Activated naive CD8-positive, alpha-beta T cell treated with anti-CD3 and anti-CD28 coated beads, Interleukin-2, amount 50 U/mL, for 16 hours (primary cell): ENCODE measurements at places on chromosomes 12 and 14.

DNA sequence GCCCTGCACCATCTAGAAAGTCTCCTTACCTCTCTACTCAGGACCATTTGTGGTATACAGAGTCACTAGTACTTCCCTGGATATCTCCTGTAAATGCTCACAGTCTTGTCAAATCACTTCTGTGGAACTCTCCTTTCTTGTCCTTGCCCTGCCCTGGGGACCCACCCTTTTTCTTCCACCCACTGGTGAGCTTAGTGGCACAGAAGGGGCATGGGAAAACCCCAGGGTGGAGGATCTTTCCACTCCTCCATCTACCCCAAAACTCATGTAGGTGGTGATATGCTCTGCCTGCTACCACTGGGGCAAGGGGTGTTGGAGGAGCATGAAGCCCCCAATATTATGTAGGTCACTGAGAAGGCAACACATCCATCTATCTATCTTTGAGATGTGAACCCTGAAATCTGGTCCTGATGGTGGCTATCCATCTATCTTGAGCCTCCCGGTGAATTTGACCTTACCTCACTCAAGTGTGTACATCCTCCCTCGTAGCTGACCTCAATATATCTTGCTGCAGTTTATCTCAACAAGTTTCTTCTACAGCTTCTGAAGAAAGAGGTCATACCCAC is 943 bp downstream of the TESPA1 start:
- DNase-seq = no peak

GRCh38 chr12:100717733-100718067 is 76.9 kb upstream of the ANO4 start:
- DNase-seq = no peak

GRCh38 chr12:26750531-26751175 is 82.3 kb downstream of the ITPR2 start:
- DNase-seq = no peak

DNA sequence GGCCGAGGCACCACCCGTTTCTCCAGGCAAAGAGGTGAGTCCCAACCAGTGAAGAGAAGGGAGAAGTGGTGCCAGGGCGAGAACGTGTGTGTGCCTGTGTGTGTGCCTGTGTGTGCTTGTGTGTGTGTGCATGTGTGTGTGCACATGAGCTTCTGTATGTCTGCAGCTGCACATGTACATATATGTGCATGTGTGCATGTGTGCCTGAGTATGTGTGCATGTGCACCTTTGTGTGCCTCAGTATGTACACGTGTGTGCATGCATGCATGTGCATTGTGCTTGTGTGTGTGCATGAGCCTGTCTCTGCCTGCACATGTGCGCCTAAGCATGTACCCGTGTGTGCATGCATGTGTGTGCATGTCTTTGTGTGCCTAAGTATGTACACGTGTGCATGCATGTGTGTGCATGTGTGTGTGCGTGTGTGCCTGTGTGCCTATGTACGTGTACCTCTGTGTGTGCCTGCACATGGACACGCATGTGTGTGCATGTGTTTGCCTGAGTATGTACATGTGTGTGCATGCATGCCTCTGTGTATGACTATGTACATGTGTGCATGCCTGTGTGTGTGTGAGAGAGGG is 5.9 kb upstream of the GALNT9 start:
- DNase-seq = no peak

- DNase-seq = no peak
These were observed 129.3 kb upstream of the HIF1A start for GRCh38 chr14:61565836-61566536.

DNA sequence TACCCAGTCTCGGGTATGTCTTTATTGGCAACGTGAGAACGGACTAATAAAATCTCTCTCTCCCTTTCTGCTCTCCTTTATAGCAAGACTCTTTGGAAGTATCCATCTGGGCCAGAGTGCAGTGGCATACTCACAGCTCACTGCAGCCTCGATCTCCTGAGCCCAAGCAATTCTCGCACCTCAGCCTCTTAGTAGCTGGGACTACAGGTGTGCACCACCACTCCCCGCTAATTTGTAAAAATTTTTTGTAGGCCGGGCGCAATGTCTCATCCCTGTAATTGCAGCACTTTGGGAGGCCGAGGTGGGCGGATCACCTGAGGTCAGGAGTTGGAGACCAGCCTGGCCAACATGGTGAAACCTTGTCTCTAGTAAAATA is 33.2 kb upstream of the PPP2R5C start:
- no peak for DNase-seq

DNA sequence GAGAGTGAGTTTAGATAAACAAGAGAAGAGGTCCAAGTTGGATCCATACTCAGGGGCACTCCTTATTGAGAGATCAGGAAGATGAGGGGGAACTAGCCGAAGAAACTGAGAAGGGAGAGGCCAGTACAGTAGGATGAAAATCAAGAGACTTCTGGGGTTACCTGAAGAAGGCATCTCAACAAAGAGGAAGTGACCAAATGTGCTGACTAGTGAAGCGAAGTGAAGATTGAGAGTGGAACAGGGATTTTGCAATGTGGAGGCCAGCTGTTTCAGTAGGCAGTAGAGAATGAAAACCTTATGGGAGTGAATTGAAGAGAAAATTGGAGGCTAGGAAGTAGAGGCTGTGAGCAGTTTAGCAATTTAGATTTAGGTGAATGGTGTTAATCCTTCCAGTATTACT is 153.0 kb downstream of the SYNE2 start:
- no peak for DNase-seq

DNA sequence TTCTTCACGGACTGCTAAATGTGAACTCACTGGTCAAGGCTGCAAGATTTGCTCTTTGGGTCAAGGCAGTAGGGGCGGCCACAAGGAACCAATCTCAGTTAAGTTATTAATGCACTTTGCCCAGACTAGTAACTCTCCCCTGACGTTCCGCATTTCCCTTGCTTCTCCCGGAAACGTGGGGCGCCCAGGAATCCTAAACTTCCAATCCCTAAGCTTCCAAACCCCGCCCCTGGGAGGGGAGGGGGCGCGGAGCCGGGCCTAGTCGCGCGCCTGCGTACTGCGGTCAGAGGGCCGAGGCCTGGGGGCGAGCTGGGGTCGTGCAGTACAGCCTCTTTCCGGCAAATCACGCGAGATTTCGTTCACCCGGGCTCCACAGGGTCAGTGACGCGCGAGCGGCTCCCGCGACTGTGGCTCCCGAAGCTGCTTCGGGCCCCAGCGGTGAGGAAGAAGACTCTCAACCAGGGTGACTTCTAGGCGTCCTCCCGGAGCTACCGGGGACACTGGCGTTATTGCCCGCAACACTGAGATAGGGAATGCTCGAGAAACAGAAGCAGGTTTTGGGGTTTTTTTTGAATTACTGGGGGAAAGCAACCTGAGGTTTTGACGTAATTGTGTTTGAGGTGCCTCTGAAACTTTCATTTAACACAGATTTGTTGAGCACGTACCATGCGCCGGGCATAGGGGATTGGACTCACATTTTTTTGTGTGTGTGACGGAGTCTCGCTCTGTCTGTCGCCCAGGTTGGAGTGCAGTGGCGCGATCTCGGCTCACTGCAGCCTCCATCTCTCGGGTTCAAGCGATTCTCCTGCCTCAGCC is at the start of gene PTGR2:
TSS of gene PTGR2 (plus strand) at position 265 of the 816 bp plus-strand sequence. CDS start 7,032 bp downstream, outside the sequence.
- peak; percentile 79 for DNase-seq

GRCh38 chr14:102923201-102923924 is 900 bp downstream of the AMN start:
- no peak for DNase-seq

GRCh38 chr12:120412421-120412820 is 25.5 kb upstream of the COX6A1 start:
- no peak for DNase-seq

DNA sequence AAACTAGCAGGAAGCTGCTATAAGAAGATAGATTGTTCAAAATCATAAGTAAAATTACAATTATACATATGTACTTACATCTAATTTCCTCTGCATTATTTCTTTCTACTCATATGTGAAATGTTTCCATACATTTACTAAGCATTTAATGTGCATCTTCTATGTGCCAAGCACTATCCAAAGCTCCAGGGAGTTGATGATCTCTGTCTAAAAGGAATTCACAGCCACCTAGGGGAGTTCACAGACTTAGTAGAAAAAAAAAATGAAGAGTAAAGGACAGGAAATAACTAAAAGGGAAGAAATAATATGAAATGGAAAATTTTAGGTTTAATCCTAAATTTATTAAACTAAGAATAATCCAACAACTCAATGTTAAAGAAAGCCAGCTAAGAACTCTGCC is 91.7 kb downstream of the EFCAB11 start:
- no peak for DNase-seq

DNA sequence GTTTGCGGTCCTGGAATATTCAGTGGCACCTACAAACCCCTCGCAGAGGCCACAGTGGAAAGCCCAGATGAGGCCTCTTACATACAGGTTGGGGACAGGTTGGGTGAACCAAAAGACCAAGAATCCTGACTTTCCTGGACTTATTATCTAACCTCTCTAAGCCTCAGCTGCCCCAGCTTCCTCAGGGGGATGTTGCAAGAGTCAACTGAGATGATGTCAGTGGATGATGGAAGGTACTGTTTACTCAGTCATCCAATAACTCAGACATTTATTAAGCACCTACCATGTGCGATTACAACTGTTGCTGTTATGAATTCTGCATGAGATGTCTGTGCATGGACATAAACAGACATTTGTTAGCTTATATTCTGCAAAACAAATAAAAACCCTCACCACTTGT is 72.8 kb downstream of the RFX4 start:
- DNase-seq = no peak

GRCh38 chr12:119378903-119379302 is 44.4 kb downstream of the CCDC60 start:
- DNase-seq = no peak

GRCh38 chr14:40985584-40985983 is 621.1 kb upstream of the LRFN5 start:
- DNase-seq = no peak

- DNase-seq = no peak
These were observed 211.3 kb downstream of the ESR2 start for GRCh38 chr14:64082837-64083236.

DNA sequence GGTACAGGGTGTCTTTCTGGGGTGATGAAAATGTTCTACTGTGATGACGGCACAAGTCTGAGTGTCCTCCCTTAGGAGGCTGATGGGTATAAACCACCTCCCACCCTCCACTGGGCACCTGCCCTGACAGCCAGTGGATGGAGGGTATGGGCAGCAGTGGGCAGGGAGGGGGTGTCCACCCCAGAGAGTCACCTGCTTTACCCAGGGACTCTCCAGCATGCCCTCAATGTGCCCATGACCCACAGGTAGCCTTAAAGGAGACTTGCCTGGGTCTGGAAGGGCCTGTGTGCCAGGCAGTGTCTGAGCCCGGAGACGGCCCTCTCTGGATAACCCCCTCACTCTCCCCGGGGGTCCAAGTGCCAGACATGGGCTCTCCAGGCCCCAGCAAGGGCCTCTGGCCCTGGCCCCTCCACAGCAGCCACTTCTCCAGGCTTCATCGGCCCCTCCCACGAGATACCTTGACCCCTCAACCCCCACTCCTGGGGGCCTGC is 38.8 kb downstream of the CCNK start:
- no peak for DNase-seq

- no peak for DNase-seq
These were observed 209.9 kb upstream of the IGF1 start for GRCh38 chr12:102690253-102690652.

DNA sequence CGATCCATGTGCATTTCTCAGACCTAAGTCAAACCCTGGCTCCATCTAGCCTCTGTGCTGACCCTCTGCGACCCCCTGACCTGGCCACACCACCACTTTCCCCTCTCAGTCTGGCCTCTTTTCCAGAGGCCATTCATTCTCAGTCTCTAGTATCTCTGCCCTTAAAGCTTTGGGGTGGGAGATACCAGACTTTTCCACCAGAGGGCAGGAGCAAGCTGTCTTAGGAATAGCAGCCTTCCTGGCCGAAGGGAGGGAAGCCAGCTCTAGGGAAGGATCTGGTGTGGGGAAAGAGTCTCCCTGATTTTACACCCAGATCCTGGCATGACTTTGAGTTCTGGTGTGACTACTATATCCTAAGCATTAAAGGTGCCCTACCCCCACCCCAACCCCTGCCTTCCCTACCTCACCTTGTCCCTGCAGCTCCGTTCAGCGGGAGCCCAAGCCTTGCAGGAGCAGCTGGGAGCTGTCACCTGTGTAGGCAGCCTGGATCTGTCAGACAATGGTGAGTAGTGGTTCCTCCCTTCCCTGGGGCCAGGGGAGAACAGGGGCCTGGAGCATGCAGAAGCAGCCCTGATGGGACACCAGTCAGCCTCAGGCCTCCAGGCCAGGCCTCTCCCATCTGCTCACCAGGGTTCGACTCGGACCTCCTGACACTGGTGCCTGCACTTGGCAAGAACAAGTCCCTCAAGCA is 6.6 kb downstream of the CARMIL3 start:
- DNase-seq = no peak

GRCh38 chr12:88549929-88550328 is 30.3 kb downstream of the KITLG start:
- no peak for DNase-seq

DNA sequence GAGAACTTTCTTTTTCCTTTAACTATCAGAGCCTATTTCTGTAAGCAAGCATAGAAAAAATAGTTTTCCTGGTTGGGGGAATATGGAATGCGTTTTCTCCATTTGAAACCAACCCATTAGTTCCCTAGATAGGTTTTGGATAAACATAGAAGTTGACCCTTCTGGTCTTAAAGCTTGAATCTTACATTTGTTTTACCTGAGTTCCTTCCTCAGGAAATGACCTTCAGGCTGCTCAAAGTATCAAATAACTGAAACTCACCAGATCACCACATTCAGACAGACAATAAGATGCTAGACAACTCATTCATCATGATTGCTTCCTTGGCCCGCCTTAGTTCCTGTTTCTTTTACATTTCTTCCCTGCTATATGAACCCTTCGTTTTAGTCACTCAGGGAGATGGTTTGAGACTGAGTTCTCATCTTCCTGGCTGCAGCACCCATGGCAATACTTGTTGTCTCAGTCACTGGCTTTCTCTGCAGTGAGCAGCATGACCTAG is 52.2 kb downstream of the LRP6 start:
- no peak for DNase-seq

DNA sequence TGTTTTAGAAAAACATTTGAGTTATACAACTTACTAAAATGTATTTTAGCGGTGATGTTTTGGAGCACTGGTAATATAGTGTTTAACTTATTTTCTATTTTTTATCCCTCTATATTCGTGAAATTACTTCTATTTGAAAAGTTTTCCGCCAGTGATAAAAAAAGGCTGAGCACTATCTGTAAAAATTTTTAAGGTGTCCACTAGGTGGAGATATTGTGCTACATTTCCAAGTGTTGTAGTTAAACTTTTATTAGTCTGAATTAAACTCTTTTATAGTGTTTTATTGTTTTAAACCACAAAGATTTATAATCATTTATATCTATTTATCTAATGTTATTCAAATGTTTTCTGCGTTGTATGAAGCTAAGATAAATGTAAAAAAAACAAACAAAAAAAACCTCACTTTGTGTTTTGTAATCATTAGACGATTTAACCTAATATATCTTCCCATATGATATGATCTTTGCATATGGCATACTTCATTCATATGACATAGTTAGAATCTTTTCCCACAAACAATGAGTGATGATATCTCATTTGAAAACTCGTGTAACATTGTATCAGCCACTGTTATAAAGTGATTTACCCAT is 11.8 kb downstream of the ALG10B start:
- no peak for DNase-seq

DNA sequence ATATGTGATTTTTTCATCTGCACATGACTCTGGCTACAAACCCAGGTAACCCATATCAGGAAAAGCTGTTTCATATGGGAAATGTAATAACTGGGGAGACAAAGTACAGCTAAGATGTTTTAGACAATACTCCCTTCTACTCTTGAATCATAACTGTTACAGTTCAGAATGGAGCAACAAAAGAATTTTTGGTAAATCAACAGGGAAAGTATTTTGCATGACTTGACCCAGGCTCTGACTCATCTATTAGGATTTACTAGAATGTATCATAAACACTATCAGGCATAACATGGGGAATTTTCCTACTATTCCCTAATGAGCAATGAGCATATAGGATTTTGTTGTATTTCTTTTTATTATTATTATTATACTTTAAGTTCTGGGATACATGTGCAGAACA is 553.0 kb downstream of the SLC16A7 start:
- DNase-seq = no peak
